ENCODE measurements at places on chromosomes 4 and X.

- no peak for DNase-seq
Measured at GRCh38 chr4:19438233-19438632, 813.5 kb upstream of the SLIT2 start.

DNA sequence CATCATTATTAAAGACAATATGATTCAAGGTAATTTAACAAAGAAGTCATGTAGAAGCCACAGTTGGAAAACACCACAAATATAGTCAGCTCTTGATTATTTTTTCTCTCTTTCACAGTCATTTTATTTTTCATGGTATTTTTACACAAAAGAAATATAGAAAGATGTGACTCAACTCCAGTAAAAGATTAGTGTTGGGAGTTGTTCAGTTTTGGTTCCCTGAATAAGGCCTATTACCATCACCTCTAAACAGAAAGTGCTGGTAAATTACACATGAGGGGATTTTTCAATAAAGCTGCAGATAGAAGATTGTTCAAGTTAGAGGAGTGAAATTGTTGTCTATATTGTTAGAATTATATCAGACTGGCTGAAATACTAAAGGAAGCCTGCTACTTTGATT is 107.0 kb downstream of the DDIT4L start:
- DNase-seq = no peak

DNA sequence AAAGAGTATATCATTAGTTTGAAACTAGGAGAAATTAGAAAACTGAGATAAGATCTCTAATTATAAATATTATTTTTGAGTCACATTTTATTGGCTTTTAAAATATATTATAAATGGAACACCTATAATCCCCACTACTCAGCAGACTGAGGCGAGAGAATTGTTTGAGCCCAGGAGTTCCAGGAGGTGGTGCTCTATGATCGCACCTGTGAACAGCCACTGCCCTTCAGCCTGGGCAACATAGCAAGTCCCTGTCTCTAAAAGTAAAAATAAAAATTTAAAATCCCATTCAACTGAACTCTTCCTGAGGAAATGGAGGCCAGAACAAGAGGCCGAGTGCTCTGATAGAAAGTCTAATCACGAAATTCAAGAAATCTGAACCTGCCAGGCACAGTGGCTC is 6.3 kb upstream of the C4orf36 start:
- DNase-seq = no peak

DNA sequence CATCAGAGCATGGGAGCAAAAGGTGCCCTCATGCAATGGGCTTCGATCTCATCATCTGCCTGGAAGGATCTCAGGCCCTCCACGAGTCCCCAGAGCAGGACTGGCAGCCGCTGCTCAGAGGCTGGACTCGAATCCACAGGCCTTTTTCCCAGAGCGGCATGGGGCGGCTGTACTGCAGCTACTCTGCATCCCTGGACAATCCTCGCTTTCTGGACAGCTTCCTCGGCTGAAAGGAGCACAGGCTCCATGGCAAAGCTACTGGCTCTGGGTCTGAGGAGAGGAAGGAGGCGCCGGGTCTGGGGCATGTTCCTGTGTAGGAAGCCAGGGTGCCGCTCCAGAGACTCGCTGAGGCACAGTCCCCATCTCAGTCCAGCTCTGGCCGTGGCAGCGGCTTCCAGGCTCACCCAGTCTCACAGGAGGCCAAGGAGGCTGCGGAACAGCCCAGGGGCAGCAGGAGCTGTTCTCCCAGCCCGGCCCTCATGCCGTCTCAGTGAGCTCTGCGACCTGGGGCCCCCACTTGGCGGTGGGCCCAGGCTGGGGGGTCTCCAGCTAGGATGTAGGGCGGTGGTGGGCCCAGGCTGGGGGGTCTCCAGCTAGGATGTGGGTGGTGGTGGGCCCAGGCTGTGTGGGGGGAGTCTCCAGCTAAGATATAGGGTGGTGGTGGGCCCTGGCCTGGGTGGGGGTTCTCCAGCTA is 2.7 kb upstream of the SPON2 start:
- DNase-seq = no peak

DNA sequence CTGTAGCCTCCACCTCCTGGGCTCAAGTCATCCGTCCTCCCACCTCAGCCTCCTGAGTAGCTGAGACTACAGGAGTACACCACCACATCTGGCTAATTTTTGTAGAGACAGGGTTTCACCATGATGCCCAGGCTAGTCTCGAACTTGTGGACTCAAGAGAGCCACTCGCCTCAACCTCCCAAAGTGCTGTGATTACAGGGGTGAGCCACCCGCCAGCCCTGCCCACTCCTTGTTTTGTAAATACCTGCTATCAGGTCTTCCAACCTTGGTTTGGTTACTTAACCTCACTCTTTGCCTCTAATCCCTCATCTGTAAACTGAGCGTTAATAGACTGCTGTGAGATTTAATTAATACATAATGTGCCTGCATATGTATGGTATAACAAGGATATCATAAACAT is 803 bp downstream of the CNGA1 start:
- no peak for DNase-seq

GRCh38 chrX:112636288-112636687 is 43.5 kb downstream of the LHFPL1 start:
- DNase-seq = no peak

GRCh38 chr4:153296040-153296823 is 48.3 kb upstream of the MND1 start:
- no peak for DNase-seq

DNA sequence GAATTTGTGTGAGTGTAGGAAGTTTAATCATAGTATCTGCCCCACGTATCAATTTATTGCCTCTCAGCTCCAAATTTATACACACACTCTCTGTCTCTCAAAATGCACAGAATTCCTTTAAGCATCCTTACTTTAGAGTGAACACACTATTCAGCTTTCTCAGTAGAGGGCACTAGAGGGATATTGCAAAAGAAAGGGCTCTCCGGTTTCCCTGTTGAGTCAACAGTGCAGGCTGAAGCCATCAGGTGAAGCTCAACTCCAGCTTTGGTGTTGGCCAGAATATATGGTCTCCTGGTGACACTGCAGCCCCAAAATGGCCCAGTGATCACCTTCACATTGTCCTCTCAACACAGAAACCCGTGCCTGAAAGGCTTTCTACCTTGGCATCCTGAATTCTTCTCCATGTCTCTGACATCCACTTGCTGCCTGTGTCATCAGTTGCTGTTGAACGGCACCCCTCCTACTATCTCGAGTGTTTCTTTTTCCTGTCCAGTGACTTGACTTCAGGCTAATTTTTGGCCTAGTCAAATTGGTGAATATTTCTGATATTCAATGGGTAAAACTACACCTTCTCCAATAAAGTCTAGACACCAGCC is 670.5 kb downstream of the GABRG1 start:
- peak; percentile 38 for DNase-seq

GRCh38 chrX:88605222-88605583 is 141.8 kb upstream of the CPXCR1 start:
- DNase-seq = no peak

DNA sequence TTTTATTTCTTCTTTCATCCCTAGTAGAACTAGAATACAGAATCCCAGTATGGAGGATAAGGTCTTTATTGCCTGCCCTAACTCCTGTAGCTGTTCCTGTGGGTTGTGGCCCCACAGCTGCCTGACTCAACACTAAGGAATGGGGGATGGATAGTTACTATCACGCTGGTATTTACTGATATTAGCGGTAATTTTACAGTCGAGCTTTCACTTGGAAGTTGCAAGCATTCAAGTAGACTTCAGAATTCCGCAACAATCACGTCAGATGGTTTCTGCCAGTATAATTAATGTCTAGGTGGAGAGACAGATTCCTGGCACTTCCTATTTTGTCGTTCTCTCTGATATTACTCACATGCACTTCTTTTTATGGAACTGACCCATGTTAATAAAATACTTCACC is 489.8 kb downstream of the PABPC4L start:
- DNase-seq = no peak

DNA sequence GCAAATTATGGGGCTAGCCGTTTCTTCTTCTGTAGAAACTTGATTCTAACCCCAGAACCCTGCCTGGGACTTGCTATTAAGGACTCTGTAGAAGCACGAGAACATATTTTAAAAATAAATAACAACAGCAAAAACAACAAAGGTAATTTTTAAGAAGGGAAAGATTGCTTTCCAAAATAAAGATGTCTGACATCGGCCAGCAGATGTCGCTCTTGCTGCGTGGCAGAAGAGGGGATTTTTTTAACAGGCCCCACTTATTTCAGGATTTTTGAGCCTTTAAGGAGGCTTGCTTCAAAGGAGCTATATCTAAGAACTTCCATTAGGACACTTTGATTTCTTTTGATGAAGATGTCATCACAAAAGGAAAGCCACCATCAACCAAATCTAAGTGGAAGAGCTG is 62.8 kb upstream of the EGFL6 start:
- peak; percentile 57 for DNase-seq

GRCh38 chr4:113773756-113774155 is 12.2 kb upstream of the CAMK2D start:
- DNase-seq = no peak

DNA sequence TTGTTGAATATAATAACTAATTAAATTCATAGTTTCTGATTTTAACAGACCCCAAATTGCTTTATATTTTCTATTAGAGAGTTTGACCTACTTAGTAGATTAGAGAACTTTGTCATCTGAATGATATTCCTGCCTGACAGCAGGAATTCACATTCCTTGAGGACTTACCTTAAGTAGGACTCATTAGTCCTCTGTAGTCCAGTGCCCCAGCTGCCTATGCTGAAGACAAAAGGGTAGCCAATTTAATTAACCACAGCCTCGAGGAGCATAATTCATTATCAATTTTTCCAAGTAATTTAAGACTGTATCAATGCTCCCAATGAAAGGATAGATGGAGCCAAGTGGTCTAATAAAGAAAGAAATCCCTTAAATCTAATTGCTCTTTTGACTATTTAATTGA is 1405.0 kb upstream of the IGFBP7 start:
- no peak for DNase-seq

- peak; percentile 94 for DNase-seq
Measured at GRCh38 chr4:147831551-147832171, 99.8 kb downstream of the ARHGAP10 start.

- DNase-seq = no peak
Measured at GRCh38 chr4:140579278-140579677, 10.5 kb upstream of the UCP1 start.

Data from kidney capillary endothelial cell (primary cell).